ENCODE measurements at places on chromosomes 7 and 10.

GRCh38 chr10:48821692-48822091 is 117.9 kb downstream of the LRRC18 start:
- no peak for DNase-seq

DNA sequence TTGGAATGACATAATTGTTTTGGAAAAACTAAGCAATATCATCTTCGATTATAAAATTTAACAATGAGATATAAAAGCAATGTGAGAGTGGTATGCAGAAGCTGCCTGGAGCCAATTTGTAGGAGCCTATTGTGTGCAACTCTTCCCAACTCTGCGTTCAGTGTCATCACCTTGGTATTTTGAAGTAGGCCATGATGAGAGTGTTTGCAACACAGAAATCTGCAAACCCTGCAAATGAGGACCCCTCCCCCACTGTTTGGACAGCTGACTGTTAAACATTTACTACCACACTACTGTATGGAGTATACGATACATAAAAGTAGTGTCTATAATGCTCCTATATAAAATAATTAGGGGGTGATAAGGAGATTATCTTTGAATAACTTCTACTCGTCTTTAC is 531.3 kb downstream of the ATRNL1 start:
- DNase-seq, result no peak

DNA sequence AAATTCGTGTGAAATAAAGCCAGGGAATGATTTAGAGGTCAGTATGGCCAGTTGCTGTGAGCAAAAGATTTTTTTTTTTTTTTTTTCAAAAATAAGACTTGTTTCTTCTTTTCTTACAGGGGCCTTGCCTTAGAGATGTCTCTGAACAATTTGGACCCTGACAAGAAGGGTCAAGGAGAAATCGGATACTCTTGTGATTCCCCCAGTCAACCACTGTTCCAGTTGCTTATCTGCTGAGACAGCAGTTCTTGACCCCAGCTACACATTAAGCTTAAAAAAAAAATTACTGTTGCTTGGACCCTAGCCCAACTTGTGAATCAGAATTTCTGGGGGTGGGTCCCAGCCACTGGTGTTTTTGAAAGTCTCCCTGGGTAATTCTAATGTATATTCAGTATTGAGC is 12.0 kb upstream of the FMC1 start:
- no peak for DNase-seq

DNA sequence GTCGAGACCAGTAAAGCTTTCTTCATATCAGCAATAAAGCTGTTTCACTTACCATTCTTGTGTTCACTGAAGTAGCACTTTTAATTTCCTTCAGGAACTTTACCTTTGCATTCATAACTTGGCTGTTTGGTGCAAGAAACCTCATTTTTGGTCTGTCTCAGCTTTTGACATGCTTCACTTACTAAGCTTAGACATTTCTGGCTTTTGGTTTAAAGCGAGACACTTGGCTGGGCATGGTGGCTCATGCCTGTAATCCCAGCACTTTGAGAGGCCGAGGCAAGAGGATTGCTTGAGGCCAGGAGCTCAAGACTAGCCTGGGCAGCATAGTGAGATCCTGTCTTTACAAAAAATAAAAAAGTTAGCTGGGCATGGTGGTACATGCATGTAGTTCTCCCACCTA is 15.8 kb downstream of the PLEKHA1 start:
- DNase-seq, result no peak

GRCh38 chr10:10513898-10514297 is 503.8 kb upstream of the CELF2 start:
- no peak for DNase-seq

DNA sequence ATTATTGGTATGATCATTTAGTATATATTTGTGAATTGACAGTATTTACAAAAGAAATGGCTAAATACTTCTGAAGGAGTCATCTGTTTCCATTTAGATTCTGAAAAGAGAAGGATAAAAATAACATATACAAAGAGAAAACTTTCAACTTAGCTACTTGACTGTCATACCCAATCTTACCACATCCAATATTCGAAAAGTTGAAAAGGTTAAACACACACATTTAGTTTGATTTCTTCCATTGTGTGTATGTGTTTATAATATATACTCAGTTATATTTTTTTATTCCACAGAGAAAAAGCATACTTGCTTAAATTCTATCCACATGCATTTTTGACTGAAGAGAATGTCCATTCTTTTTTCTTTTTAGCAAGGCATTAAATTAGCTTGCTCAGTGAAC is 470.7 kb downstream of the TFEC start:
- no peak for DNase-seq

GRCh38 chr7:106750773-106751172 is 89.8 kb upstream of the CCDC71L start:
- no peak for DNase-seq

DNA sequence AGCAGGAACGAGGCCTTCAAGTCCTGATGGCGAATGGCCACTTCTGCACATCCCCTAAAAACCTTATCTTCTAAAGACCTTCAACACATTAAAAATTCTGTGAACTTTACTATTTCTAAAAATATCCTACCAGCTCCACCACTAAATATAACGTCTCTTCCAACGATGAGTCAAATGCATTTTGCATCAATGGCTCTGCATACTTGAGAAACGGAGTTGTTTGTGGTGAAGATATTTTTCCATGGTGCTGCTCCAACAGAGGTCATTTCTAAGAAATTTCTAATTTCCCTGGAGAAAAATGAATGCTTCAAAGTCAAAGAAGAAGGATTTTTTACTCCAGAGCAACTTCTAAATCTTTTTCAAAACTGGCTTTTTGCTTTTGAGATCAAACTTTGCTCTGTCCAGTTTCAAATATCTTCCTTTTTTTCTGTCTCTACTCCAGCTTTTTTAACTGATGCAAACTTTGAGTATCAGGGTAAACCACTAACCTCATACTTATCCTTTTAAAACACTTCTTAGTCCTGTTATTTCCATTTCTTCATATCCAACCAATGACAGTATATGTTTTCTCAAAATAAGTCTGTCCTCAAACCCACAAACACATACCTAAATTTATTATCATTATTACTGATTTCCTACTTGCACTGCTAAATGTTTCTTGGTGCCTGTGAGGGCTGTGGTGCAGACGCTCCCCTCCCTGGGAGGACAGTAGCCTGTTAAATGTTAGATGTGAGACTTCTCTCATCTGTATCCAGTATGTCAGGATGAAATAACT is 258.1 kb downstream of the KLF6 start:
- DNase-seq, result no peak
